Sciatic nerve (tissue), 2 donors: ENCODE measurements at places on chromosomes 2 and 18. TPM values are rescaled to one million over a fixed set of nuclear protein-coding genes. Genes with fewer than 3 reads are reported as not detected.

Gene CPLX4
- not detected for total RNA-seq

- DNase-seq, result no peak
These were observed 4.0 kb downstream of the MYO5B start for GRCh38 chr18:50190926-50191325.

Gene NEU2
- total RNA-seq, result not detected

DNA sequence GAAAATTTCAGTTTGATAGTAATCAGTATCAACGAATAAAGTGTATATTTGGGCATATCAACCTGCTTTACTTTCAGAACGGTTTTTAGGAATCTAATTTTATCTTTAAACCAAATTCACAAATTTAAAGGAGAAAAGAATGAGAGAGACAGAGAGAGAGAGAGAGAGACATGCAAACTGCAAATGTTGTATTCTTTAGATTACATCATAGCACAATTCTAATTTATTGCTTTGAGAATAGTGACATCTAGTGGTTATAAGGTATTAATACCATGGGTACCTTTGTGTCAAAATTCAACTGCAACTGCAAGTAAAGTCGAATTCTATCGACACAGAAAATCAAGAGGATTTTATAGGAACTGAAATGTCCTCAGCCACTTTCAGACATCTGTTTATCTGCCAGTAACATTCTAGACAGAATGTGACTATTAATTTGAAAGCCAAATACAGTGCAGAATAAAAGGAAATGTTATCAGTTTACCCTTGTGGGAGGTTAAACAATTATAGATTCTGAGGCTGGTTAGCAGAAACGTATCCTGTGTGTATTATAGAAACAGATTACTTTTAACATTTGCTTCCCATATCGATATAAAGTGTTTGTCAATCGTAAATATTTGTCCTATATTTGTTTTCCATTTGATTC, 529.8 kb upstream of the VRK2 start:
- no peak for DNase-seq

- no peak for DNase-seq
These were observed 231.7 kb downstream of the ZNF516 start for GRCh38 chr18:76263046-76264005.

GRCh38 chr2:186342029-186342428, 144.0 kb upstream of the ZC3H15 start:
- no peak for DNase-seq

- no peak for DNase-seq
These were observed 193.2 kb downstream of the CCDC85A start for GRCh38 chr2:56376699-56377665.

Gene MARS2
- total RNA-seq, result 3.1 TPM
